Stimulated activated CD4-positive, alpha-beta T cell treated with anti-CD3 and anti-CD28 coated beads, Interleukin-12 subunit alpha, Interleukin-12 subunit beta, amount 100 ng/mL, for 24 hours (primary cell): ENCODE measurements at places on chromosomes 1 and 21.

GRCh38 chr1:16248603-16249516, 11.9 kb upstream of the CPLANE2 start:
- no peak for DNase-seq

DNA sequence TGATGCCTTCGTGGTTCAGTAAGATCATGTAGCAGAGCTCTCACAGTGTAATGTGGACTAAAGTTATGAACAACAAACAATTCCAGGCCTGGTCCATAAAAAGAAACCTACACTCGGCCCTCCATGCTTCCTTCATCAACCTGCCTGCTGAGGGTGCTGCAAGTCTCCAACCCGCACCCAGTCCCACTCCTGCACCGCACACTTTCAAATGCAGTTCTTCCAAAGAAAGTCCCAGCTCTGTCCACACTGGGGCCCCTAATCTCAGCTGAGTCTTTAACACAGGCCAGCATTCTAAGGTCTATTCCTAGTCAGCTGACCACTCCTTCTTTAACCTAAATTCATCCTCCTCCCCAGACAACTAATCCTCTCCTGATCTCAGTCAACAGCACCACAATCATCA, 71.5 kb upstream of the NR5A2 start:
- no peak for DNase-seq

- no peak for DNase-seq
Measured at GRCh38 chr1:207335695-207336363, 14.4 kb downstream of the CD55 start.

- no peak for DNase-seq
Measured at GRCh38 chr21:44303490-44303981, 3.7 kb downstream of the PFKL start.

DNA sequence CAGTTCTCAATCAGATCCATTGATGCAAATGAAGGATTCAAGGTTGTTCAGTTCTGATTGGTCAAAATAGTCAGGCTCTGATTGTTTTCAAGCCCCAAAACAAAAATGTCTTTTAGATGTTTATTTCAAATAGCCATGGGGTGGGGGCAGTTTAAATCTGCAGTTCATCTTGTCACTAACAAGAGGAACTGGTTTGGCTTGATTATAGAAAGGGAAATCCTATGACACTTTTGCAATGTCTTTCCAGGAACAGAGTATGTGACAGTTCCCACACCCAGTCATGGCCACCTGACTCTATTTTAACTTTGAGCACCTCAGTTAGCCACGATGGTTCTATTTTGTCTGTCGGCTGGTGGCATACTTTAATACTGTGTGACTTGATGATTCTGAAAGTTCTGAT, 1544.1 kb downstream of the PLA2G4A start:
- no peak for DNase-seq

DNA sequence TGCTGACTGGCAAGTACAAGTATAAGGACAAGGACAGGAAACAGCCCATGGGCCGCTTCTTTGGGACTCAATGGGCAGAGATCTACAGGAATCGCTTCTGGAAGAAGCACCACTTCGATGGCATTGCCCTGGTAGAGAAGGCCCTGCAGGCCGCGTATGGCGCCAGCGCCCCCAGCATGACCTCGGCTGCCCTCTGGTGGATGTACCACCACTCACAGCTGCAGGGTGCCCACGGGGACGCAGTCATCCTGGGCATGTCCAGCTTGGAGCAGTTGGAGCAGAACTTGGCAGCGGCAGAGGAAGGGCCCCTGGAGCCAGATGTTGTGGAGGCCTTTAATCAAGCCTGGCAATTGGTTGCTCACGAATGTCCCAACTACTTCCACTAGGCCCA, 32.0 kb downstream of the SLC16A1 start:
- no peak for DNase-seq

DNA sequence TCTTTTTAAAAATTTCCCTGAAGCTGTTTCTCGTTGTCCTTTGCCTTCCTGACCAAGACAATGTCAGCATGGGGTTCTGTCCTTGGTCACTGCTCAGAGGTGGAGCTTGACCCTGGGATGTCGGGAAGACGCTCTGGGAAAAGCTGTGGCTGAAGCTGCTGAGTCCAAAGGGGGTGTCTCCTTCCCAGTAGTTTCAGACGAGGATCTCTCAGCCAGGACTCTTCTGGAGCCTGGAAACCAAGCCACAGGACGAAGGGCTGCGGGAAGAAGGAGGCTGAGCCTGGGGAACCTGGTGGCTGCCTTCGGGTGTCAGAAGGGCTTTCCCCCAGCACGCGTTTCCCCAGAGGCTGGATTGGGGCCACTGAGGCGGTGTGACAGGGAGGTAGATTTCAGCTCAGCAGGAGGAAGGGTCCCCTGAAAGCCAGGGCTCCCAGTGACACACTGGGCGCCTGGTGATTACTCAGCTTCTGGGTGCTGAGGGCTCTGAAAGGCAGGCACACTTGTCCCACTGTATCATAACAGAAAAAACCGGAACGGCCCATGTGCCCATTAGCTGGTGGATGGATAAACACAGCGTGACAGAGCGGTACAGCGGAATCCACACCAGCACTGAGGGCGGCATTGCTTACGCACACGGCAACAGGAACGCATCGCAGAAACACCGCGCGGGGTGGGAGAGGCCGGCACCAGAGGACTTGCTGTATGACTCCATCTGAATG, 5.0 kb upstream of the KRTAP12-1 start:
- DNase-seq = no peak

DNA sequence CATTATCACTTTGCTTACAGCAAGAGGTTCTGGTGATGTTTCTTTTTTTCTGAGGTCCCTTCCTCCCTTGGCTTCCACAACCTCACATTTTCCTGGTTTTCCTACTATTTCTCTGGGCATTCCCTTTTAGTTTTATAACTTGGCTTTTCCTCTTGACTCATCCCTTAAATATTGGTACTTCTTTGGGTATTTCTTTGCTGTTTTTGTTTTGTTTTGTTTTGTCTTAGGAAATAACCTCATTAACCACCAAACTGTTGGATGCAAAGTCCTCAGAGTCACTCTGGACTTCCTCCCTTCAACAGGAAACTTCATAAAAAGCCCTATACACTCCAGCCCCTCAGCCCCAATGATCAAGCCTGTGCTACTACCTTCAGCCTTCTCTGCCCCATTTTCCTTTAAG, 211.1 kb downstream of the DUSP10 start:
- no peak for DNase-seq

DNA sequence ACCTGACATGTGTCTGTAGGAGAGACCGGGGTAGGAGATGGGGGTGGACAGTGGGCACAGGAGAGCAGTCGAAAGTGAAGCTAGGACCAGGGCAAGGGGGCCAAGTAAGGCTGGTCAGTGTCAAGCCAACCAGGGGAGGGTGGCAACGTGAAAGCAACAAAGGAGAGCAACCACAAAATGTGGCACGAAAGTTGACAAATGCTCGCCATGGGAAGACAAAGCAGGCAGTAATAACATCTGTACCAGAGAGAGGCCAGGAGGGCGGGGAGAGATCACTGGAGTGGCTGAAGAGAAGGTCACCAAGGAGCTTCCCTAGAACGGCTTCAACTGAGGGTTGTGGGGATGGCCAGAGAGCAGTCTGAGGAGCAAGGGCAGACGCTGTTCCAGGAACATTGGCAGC, 17.0 kb downstream of the QSOX1 start:
- DNase-seq = no peak

DNA sequence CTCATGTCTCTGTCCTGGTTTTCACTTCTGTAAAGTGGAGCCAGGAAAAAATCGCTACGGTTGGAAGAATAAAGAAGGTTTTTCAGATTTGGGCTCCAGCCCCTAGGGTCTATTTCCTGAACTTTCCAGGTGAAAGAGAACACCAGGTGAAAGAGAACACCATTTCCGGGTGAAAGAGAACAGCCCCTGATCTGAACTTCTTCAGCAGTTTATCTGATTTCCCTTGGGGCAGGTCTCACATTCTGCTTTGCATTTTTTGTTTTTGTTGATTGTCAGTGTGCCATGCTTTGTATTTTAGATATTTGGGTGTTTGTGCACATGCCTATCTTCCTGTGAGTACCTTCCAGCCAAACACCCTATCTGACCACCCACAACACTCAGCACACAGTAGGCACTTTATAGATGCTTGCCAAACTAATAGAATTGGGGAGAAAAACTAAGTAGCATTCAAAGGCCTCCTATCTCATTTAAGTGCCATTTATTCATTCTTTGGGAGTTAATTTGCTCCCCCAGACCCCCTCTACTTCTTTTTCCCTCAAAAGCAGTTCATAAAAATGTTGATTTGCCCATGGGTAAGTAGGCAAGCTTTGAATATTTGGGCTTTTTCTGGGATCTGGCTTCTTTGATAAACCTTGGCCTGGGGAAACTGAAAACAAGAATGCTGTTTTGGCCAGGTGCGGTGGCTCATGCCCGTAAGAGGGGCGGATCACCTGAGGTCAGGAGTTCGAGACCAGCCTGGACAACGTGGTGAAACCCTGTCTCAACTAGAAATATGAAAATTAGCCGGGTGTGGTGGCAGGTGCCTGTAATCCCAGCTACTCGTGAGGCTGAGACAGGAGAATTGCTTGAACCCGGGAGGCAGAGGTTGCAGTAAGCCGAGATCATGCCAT, 2.2 kb downstream of the NAV1 start:
- no peak for DNase-seq

DNA sequence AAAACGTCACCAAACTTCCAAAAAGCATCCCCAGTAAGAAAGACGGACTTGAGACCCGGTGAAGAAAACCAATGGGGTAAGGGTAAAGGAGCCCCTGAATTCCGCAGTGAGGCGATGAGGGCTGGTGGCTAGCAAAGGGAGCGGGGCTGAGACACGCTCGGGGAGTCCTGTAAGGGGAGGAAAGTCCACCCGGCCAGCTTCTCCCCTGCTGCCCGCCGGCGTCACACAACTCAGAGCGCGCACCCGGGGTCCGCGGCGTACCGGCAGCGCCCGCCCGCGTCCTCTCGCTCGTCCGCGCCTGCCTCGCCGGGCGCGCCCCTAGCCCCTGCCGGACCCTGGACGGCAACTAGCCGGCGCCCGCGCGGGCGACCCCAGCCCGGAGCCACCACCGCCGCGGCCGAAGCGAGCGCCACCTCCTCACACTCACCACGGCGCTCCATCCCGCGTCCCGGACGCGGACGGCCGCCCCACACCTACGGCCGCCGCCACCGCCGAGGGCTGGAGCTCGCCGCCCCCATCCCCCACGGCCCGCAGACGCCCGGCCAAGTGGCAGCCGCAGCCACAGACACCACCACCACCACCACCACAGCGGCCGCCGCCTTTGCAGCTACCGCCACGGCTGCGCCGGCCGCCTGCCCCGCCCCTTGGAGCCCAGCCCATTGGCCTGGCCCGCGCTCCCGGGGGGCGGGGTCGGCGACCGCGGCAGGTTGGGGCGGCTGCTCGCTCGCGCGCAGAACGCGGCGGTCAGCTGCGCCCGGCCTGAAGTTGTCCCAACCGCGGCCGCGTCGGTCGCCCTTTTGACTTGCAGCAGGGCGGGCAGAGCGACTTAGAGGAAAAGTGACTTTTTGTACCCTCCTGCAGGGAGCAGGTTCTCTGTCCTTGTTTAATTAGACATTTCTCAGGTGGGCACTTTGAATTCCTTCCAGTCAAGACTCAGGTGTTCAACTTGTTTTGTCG, 10.0 kb upstream of the ARHGAP29 start:
- no peak for DNase-seq

- no peak for DNase-seq
Measured at GRCh38 chr1:154483941-154484803, 17.8 kb upstream of the TDRD10 start.

DNA sequence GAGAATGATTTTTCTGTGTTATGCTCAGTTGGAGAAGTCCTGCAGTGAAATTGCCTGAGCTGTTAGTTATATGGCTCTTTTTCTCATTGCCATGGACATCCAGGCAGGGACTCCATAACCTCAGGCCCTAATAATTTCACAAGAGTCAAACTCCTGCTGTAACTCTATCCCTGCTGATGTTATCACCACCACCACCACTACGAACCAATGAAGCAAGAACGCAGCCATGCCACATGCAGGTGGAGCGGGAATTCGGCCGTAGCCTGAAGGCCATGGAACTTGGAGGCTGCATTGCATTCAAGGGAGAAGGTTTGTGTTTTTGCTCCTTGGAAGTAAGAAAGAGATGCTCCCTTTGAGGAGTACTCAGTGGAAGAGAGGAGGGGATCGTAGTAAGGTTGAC, 16.8 kb upstream of the DLGAP3 start:
- no peak for DNase-seq

GRCh38 chr1:84143796-84144565, at the start of gene PRKACB:
Gene PRKACB (plus strand): TSS chr1:84144271. CDS start chr1:84144362, 91 bp downstream.
- DNase-seq = no peak

- DNase-seq = no peak
Measured at GRCh38 chr1:161905269-161905884, 118.3 kb downstream of the OLFML2B start.

GRCh38 chr1:151993084-151993733, 450 bp downstream of the S100A10 start:
- no peak for DNase-seq

GRCh38 chr1:8016895-8017241, 9.2 kb downstream of the ERRFI1 start:
- no peak for DNase-seq

GRCh38 chr1:207404849-207405525, 49.1 kb upstream of the CR2 start:
- DNase-seq = no peak

DNA sequence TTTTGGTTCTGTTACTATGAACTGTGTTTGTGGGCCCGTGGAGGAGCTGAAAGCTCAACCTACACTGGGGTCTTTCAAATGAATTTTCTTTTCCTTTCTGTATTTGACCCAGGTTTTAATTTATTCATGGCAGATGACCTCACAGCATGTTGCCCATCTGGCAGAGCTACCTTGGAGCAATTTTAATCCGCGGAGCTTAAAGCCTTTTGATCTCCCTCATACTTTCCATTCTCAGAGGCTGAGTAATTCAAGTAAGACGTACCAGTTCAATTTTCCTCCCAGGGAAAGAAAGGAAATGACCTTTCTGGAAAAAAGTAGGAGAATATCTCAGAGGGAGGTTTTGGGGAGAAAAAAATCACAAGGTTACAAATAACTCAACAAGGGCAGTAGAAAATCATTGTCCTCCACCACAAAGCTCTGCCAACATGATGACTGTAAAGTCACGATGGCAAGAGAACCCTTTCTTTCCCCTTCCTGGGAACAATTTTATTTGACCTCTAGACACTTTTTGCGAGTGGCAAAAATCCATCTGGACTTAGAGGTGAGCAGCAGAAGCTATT, 21.6 kb upstream of the PCP4 start:
- no peak for DNase-seq

DNA sequence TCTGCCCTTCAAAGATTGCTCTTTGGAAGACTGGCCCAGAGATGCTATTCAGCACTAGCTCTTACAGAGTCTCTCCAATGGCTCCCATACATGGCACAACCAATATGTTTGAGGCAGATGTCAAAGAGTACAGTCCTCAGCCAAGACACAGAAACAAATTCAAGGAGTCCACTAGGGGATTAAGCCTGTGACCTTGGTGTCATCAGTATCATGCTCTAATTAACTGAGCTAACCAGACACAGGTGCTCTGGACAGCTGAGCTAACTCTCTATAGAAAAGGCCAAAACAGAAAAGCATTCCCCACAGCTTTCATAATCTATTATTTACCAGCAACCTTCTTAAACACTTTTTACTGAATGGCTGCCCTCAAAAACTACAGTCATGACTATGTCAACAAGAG, 666.0 kb upstream of the PLXNA2 start:
- no peak for DNase-seq
